Smooth muscle cell of bladder (primary cell): ENCODE measurements at places on chromosomes 1 and 21. TPM values are rescaled to one million over a fixed set of nuclear protein-coding genes. Genes with fewer than 3 reads are reported as not detected.

Gene GBP7
- not detected in 2 replicates for total RNA-seq

Gene EVA1C
- total RNA-seq: 6.8 and 8.2 TPM in 2 replicates

Gene OR6K3
- not detected in 2 replicates for total RNA-seq

Gene AMY2B
- total RNA-seq: 2.5 and 2.7 TPM in 2 replicates

Gene CROCC
- total RNA-seq: 15.8 and 25.1 TPM in 2 replicates

Gene KISS1
- total RNA-seq: 0.71 TPM in 1 of 2 replicates, not detected in the other

Gene F5
- under 0.01 TPM in 1 of 2 replicates, not detected in the other for total RNA-seq

Gene ZMYM4
- 35.8 and 36.9 TPM in 2 replicates for total RNA-seq

Gene PRR9
- total RNA-seq: not detected in 2 replicates

Gene SYPL2
- 0.28 and 0.46 TPM in 2 replicates for total RNA-seq

Gene PLA2G2D
- not detected in 2 replicates for total RNA-seq

Gene AK2
- 71.7 and 93.1 TPM in 2 replicates for total RNA-seq

Gene NPHS2
- not detected in 2 replicates for total RNA-seq

Gene GAS5
- 448 and 566 TPM in 2 replicates for total RNA-seq

Gene SIM2
- total RNA-seq: under 0.01 and 0.09 TPM in 2 replicates

Gene CRYAA
- not detected in 2 replicates for total RNA-seq

Gene ZMYND12
- total RNA-seq: 0.28 and 1.2 TPM in 2 replicates

Gene AMY2A
- not detected in 2 replicates for total RNA-seq

Gene PLA2G5
- total RNA-seq: 0.92 TPM in 1 of 2 replicates, not detected in the other

Gene FNDC7
- total RNA-seq: under 0.01 TPM in 2 replicates

Gene BRINP2
- total RNA-seq: 0.28 and 0.57 TPM in 2 replicates

Gene DUSP10
- total RNA-seq: 26.9 and 29.4 TPM in 2 replicates

Gene DNAH14
- 8.9 and 12.1 TPM in 2 replicates for total RNA-seq

Gene THEM5
- not detected in 2 replicates for total RNA-seq

Gene CYP4X1
- total RNA-seq: not detected in 2 replicates

Gene RBM34
- 68.0 and 69.4 TPM in 2 replicates for total RNA-seq

Gene RAB7B
- total RNA-seq: 6.4 and 7.0 TPM in 2 replicates

Gene PDZK1
- 0.28 and 0.46 TPM in 2 replicates for total RNA-seq

Gene AIM2
- total RNA-seq: not detected in 2 replicates

Gene LCE1F
- total RNA-seq: not detected in 2 replicates

Gene CYP4Z1
- not detected in 2 replicates for total RNA-seq

Gene SPRR2G
- total RNA-seq: not detected in 2 replicates

Gene FAM43B
- total RNA-seq: under 0.01 TPM in 1 of 2 replicates, not detected in the other

Gene OLFML2B
- 3.4 and 9.1 TPM in 2 replicates for total RNA-seq

Gene GPR3
- total RNA-seq: 0.09 and 0.14 TPM in 2 replicates

Gene ABCA4
- total RNA-seq: 0.65 and 1.8 TPM in 2 replicates

Gene CSF3R
- 0.09 and 0.28 TPM in 2 replicates for total RNA-seq

Gene SUSD4
- total RNA-seq: 0.14 TPM in 1 of 2 replicates, not detected in the other

Gene GSTM2
- total RNA-seq: 16.2 and 20.0 TPM in 2 replicates

Gene ACTN2
- total RNA-seq: 0.09 and 0.14 TPM in 2 replicates

Gene TSPAN1
- total RNA-seq: 0.14 and 0.46 TPM in 2 replicates

Gene AADACL4
- under 0.01 and 0.83 TPM in 2 replicates for total RNA-seq

Gene MYOC
- 0.14 and 0.74 TPM in 2 replicates for total RNA-seq

Gene WNT9A
- 0.37 and 0.43 TPM in 2 replicates for total RNA-seq

Gene RPS27
- total RNA-seq: 2,930 and 3,644 TPM in 2 replicates

Gene NBPF4
- total RNA-seq: not detected in 2 replicates

Gene DSCAM
- total RNA-seq: under 0.01 TPM in 1 of 2 replicates, not detected in the other

Gene LAMC1
- 613 and 643 TPM in 2 replicates for total RNA-seq

Gene SLC2A5
- total RNA-seq: 1.4 and 10.7 TPM in 2 replicates

Gene TDRD5
- not detected in 2 replicates for total RNA-seq

Gene TXNIP
- total RNA-seq: 46.4 and 229 TPM in 2 replicates

Gene C1orf185
- total RNA-seq: not detected in 2 replicates
